ENCODE measurements at places on chromosomes 16 and 17.

DNA sequence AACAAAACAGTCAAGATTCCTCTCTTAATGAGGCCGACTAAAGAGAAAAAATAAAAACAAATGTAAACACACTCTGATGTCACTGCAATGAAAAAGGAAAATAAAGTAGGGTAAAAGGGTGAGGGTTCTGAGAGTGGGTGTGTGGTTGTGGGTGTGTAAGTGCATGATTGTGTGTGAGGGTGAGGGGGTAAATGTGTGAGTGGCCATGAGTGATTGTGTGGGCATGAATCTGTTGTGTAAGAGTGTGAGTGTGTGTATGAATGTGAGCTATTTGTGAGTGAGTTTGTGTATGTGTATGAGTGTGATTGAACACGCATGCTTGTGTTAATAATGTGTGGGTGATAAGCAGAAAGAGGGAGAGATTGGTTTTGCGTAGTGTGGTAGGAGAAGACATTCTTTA lies 132.8 kb downstream of the CDH11 start:
- no peak overlapping the region for H3K27ac ChIP-seq
- H3K4me1 ChIP-seq, result no peaks in the 10 kb centered on the region
- no peaks in the 10 kb centered on the region for H3K36me3 ChIP-seq
- no peak for DNase-seq
- no peaks in the 10 kb centered on the region for H3K27me3 ChIP-seq
- no peak overlapping the region for H3K4me3 ChIP-seq

GRCh38 chr16:3059041-3059722 lies 6.3 kb upstream of the IL32 start:
- DNase-seq, result peak; percentile 83
- peak overlapping the region; percentile 90 for H3K27ac ChIP-seq
- peak overlapping the region; percentile 87 for H3K4me3 ChIP-seq
- peaks cover 16% of the 10 kb centered on the region for H3K36me3 ChIP-seq

DNA sequence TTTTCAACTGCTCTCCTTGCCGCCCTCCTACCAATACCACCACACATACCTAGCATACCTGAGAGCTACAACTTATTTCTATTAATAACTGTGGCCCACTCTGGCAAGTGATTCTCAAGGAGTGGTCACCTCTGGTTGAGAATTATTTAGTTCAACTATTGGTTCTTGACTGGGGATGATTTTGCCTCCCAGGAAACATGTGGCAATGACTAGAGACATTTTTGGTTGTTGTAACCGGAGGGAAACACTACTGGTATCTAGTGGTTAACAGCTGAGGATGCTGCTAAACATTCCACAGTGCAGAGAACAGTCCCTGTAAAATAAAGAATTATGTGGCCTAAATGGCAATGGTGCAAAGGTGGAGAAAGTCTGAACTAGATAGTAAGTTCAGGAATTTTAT lies 96.7 kb downstream of the TRIM37 start:
- DNase-seq, result no peak
- H3K27me3 ChIP-seq, result no peaks in the 10 kb centered on the region
- H3K4me3 ChIP-seq, result no peak overlapping the region
- no peak overlapping the region for H3K27ac ChIP-seq

DNA sequence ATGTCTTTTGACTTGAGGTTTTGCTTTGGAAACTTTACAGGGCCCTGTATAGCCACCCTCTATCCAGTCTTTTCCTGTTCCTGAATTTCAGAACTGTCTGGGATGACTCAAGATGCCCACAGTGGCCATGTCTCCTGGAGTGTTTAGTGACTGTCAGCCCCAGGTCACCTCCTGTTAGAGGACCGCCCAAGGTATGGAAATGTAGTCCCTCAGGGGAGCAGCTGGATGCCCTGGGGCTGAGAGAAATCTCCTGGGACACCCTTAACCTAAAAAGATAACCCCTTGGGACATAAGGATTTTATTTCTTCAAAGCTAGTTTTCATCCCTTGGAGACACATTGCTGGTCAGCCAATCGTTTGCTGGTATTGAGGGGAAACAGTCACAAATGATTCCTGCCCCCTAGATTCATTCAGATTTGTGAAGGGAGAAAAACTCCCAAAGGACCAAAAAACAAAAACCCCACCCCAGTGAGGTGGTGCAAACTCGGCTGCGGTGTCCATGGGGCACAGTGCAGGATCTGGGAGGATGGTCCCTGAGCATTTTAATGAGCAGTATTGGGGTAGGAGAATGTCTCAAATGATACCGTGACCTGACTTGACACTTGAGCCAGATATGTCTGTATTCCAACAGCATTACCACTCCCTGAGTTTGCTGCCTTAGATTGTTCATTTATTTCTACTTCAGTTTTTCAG lies 1.7 kb downstream of the ZNF267 start:
- H3K4me3 ChIP-seq, result peak overlapping the region; percentile 95
- peak; percentile 71 for DNase-seq
- peaks cover 50% of the 10 kb centered on the region for H3K36me3 ChIP-seq
- H3K27ac ChIP-seq, result peak overlapping the region; percentile 100

GRCh38 chr16:85504242-85504641 lies 108.9 kb upstream of the GSE1 start:
- H3K27ac ChIP-seq, result no peak overlapping the region
- H3K27me3 ChIP-seq, result peaks cover 17% of the 10 kb centered on the region

GRCh38 chr16:53093162-53093744 lies 38.5 kb downstream of the CHD9 start:
- peak overlapping the region; percentile 87 for H3K27ac ChIP-seq
- peaks cover 67% of the 10 kb centered on the region for H3K4me1 ChIP-seq
- peaks cover 10% of the 10 kb centered on the region for H3K36me3 ChIP-seq
- no peak overlapping the region for H3K4me3 ChIP-seq

DNA sequence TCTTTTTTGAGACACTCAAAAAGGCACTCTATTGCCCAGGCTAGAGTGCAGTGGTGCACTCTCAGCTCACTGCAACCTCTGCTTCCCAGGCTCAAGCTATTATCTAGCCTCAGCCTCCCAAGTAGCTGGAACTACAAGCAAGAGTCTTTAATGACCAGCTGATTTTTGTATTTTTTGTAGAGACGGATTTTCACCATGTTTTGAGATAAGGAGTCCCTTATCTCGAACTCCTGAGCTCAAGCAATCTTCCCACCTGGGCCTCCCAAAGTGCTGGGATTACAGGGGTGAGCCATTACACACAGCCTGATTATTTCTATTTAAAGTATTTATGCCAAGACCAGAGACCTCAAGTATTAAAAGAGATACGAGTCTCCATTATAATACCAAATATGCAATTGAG lies 566.1 kb upstream of the CA10 start:
- no peak overlapping the region for H3K4me3 ChIP-seq
- no peak overlapping the region for H3K27ac ChIP-seq
- no peak for DNase-seq
- no peaks in the 10 kb centered on the region for H3K36me3 ChIP-seq

GRCh38 chr17:64202683-64203344 lies 60.2 kb downstream of the TEX2 start:
- H3K27ac ChIP-seq, result peak overlapping the region; percentile 84
- peaks cover 13% of the 10 kb centered on the region for H3K36me3 ChIP-seq
- H3K4me3 ChIP-seq, result peak overlapping the region; percentile 13
- DNase-seq, result peak; percentile 34
- H3K4me1 ChIP-seq, result peaks cover 34% of the 10 kb centered on the region

GRCh38 chr17:17314501-17315071 lies 11.4 kb downstream of the NT5M start:
- H3K27me3 ChIP-seq, result no peaks in the 10 kb centered on the region
- H3K27ac ChIP-seq, result no peak overlapping the region
- H3K4me3 ChIP-seq, result no peak overlapping the region
- no peaks in the 10 kb centered on the region for H3K36me3 ChIP-seq
- no peak for DNase-seq
- H3K4me1 ChIP-seq, result peaks cover 4% of the 10 kb centered on the region

GRCh38 chr17:76276069-76276431 lies 10.9 kb downstream of the UBALD2 start:
- H3K27me3 ChIP-seq, result no peaks in the 10 kb centered on the region
- H3K4me1 ChIP-seq, result peaks cover 62% of the 10 kb centered on the region
- H3K36me3 ChIP-seq, result peaks cover 6% of the 10 kb centered on the region
- peak overlapping the region; percentile 81 for H3K4me3 ChIP-seq

DNA sequence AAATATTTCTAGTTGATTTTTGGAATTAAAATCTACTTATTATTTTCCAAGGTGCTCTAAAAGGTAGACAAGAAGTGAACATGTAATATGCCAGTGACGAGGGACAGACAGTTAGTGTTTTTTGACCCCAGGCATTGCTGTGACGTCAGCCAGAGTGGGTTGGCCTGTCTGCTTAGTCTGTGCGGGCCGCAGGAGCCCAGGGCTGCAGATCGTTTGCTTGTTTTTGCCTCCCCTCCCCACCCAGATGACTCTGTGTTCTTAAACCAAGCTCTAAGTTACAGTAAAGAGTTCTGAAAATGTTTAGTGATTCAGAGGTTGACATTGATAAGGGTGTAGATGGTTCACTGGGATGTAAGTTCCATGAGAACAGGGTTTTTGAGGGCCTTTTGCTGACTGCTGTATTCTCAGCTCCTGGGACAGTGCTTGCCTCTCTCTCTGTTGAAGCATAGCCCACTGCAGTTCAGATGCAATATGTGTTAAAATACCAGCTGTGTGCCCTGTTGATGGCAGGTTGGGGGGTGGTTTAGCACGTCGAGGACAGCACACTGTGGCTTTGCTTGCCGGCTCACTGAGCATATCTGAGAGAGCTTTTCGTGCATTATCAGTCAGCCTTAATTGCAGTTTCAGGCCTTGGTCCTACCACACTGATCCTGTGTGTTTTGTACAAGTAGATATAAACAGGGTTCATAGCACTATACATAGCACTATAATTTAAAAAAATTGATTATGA lies 64.8 kb downstream of the SEC14L1 start:
- DNase-seq, result no peak
- H3K36me3 ChIP-seq, result peaks cover 91% of the 10 kb centered on the region
- H3K4me1 ChIP-seq, result peaks cover 36% of the 10 kb centered on the region
- no peaks in the 10 kb centered on the region for H3K27me3 ChIP-seq
- H3K4me3 ChIP-seq, result peak overlapping the region; percentile 35

DNA sequence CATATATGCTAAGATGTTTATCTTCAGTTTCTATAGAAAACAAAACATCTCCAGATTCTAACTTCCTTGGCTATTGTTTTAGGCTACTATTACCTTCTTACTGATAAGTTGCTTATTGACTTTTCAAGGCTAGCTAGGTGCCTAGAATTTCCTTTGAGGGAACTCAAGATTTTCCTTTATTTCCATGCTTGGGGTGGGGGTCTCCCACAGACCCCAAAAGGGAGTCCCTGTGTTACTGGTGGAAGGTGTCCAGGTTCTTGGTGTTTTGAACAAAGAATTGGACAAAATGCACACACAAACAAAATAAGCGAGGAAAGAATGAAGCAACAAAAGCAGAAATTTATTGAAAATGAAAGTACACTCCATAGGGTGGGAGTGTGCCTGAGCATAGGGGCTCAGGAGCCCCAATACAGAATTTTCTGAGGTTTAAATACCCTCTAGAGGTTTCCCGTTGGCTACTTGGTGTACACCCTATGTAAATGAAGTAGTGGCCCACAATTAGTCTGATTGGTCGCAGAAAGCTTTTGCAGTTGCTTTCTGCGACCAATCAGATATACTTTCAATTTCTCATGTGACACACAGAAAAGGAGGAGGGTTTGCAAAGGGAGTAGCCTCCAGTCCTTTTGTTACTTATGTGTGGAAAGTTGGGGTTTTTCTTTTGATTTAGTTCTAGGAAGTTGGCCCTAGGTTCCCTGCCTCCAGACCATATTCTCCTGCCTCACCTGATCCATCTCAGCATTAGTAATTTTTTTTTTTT lies 67.5 kb downstream of the MARF1 start:
- peaks cover 20% of the 10 kb centered on the region for H3K4me1 ChIP-seq
- DNase-seq, result no peak
- no peaks in the 10 kb centered on the region for H3K27me3 ChIP-seq
- H3K4me3 ChIP-seq, result no peak overlapping the region
- peaks cover 40% of the 10 kb centered on the region for H3K36me3 ChIP-seq

DNA sequence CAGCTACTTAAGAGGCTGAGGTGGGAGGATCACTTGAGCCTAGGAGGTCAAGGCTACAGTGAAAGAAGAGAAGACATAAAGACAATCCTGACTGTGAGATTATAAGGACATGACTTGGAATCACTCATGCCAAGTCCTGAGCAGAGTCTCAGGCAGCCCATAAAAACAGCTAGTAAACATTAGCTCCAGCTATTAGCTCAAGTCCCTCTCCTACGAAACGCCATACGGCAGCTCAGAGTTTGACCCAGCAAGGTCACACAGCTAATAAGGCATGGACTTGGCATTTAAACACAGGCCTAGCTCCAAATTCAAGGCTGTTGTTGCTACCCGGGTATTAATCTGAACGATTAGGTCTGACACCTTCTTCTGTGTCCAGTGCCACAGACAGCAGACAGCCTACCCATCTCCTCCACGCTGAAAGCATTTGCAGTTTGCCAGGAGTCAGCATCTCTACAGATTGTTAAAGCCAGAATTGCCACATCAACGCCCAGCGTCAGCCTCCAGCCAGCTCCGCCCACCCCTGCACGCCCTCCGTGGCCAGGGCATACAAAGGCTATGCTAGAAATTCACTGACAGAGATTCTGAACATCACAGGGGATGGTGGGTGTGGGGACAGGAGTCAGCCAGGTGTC lies 9.9 kb upstream of the TMEM114 start:
- no peak for DNase-seq
- peaks cover 24% of the 10 kb centered on the region for H3K27me3 ChIP-seq
- no peak overlapping the region for H3K27ac ChIP-seq
- H3K4me3 ChIP-seq, result no peak overlapping the region
- peaks cover 2% of the 10 kb centered on the region for H3K36me3 ChIP-seq

DNA sequence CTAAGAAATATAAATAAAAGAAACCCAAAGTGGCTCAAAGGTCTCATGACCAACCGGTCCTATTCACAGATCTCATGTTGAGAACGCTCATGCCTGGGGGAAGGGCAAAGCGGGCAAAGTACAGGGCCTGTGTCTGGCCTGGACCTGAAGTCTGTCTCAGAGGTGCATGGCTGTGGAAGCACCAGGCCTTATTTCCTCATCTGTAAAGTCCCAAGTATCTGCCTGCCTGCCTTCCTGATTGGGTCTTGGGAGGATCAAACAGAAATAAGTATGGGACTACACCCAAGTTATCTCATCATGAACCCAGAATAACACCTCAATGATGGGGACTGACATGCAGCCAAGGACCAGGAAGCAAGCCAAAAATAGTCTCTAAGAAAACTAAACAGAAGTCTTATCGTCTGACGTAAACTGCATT lies 14.2 kb downstream of the AXIN2 start:
- no peak for DNase-seq
- peaks cover 4% of the 10 kb centered on the region for H3K27me3 ChIP-seq
- H3K4me3 ChIP-seq, result no peak overlapping the region
- H3K4me1 ChIP-seq, result no peaks in the 10 kb centered on the region
- H3K27ac ChIP-seq, result no peak overlapping the region
- H3K36me3 ChIP-seq, result peaks cover 8% of the 10 kb centered on the region

DNA sequence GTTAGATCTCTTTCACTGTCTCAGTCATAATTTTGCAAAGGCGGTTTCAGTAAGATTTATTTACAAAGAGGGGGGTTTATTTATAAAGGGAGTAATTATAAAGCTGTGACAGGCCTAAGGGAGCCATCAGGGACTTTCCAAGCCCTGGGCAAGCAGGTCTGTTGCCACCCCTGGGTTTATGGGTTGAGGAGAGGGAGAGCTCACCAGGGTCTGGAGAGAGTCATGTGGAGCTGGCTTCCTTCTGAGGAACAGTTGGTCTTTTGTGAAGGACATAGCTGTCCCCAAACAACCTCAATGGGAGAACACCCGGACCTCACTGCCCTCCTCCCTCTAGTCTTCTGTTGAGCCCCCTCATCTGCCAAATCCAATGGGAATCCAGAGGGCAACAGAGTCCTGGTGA lies 9.8 kb downstream of the ITGAM start:
- DNase-seq, result no peak
- peaks cover 7% of the 10 kb centered on the region for H3K36me3 ChIP-seq
- no peak overlapping the region for H3K4me3 ChIP-seq
- no peak overlapping the region for H3K27ac ChIP-seq
- peaks cover 26% of the 10 kb centered on the region for H3K4me1 ChIP-seq
- H3K27me3 ChIP-seq, result no peaks in the 10 kb centered on the region

Data from stimulated activated naive B cell treated with anti-CD40 and anti-IgM and Interleukin-4, amounts not matched to agents 10 μg/mL and 1 μg/mL and 100 μg/mL, for 72 hours (primary cell).